ENCODE measurements at places on chromosomes 11 and 22.
A peak's percentile ranks its signal among the peaks of the same experiment; 100 is the strongest.

DNA sequence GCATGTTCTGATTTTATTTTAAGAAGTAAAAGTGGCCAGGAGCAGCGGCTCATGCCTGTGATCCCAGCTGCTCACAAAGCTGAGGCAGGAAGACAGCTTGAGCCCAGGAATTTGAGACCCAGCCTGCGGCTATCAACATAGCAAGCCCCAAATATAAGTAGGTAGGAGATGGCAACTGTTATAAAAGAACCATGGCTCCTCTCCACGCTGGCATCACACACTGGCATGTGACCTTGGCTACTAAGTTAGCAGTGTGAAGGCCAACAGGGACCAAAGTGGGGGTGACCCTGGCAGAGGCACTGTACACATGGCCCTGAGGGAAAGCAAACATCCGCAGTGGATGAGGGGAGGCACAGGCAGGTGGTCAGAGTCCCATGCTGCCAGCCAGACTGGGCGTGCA is 33.0 kb downstream of the TPST2 start:
- DNase-seq, result no peak

GRCh38 chr11:69638941-69639681 is 1.8 kb upstream of the CCND1 start:
- DNase-seq, result peak; percentile 83

DNA sequence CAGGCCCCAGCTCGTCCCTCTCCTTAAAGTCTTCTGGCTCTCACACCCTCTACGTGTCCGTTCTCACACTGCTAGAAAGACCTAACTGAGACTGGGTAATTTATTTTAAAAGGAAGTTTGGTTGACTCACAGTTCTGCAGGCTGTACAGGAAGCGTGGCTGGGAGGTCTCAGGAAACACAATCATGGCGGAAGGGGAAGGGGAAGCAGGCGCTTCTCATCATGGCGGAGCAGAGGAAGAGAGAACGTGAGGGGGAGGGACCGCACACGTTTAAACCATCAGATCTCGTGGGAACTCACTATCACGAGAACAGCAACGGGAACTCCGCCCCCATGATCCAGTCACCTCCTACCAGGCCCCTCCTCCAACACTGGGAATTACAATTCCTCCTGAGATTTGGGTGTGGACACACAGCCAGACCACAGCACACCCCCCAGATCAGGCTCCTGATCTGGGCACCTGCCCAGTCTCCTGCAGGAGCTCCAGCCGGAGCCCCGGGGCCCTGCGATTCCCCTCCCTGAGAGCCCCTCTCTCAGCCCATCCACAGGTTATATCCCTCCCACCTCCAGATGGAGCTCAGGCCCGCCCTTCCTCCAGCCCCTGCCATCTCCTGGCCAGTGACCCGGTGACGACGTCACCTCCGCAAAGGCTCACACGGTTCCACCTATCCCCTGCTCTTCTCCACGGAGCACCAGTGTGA is 170.2 kb downstream of the BRD1 start:
- peak; percentile 72 for DNase-seq

- DNase-seq, result no peak
Measured at GRCh38 chr11:129960216-129961214, 42.1 kb downstream of the PRDM10 start.

GRCh38 chr11:16612566-16613261 is 125.7 kb upstream of the C11orf58 start:
- DNase-seq, result no peak

DNA sequence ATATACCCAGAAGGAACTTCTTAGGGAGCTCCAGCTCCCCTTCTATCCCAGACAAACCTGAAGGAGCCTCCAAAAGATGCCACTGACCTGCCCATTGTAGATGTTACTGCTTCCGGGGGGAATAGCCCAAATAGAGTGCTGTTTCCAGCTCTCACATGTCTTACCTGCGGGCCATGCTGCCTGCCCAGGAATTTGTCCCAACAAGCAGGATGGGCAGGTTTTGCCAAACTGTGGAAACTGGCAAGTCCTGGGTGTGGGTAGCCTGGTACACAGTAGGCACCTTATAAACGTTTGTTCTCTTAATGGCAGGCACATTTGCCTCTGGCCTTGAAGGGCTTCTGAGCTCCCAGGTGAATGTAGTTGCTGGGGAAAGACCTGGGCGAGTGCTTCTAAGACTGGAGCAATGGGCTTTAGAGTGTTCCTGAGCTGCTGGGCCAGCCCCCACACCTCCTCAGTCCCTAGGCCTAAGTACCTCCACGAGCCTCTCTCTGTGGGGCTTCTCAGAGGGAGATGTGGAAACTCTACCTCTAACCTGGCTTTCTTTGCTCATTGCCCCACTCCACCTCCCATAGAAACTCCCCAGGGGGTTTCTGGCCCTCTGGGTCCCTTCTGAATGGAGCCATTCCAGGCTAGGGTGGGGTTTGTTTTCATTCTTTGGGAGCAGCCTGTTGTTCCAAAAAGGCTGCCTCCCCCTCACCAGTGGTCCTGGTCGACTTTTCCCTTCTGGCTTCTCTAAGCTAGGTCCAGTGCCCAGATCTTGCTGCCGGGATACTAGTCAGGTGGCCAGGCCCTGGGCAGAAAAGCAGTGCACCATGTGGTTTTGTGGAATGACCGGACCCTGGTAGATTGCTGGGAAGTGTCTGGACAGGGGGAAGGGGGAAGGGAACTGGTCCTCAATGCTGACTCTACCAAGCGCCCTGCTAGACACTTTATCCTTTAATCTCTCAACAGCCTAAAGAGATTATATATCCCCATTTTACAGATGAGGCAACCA is 37.2 kb downstream of the LIMK2 start:
- DNase-seq, result no peak

DNA sequence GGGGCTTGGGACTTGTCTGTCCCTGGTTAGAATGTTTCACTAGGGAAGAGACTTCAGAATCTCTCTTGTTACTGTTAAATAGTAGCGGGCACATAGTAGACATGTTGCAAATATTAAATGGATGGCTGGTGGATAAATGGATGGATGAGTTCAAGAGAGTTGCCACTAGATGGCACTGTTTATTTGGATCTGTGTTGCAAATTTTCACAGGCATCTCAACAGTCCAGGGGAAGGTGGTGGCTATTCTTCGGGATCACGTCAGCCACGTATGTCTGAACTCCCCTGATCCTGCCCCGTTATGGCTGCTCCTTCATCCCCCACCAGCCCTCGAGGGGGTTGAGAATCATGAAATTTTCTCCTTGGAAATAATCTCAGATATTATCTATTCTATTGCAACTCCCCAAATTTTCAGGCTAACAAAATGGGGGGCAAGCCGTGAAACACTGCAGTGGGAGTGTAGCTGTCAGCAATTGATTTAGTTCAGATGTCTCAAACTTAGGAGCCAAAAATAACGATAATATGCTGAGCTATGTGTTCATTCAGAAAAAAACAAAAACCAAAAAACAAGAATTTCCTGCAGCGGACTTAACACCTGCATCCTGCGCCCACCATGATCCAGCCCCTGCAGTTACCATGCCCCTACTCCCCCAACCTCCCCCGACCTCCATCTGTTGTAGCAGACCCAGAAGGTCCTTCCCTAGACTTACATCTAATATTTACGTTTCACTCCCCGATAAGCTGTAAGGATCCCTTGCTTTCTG is 29.1 kb upstream of the BIRC3 start:
- DNase-seq, result peak; percentile 71

DNA sequence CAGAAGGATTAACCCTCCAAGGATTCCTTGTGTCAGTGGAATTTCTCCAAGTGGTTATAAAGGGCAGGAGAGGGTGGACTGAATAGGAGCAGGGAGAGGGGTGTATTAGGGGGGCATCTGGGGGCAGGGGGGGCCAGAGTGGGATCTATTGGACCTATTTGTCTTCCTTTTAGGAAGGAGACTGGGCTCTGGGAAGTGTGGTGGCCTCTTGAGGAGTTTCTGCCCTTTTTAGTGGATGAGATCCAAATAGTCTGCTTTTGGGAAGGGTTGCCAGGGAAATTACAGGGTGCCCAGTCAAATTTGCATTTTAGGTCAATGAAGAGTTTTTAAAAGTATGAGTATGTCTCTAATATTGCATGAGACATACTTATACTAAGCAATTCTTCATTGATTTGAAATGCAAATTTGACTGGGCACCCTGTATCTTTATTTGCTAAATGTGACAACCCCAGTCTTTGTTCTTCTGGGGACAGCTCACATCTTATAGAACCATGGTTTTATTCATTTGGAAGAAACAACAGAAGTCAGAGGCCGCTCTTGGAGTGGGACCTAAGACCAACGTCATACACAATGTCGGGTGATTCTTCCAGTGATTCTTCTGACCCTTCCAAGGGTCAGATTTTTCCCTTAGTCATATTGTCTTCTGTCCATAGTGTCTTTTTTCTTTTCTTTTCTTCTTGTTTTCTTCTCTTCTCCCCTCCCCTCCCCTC is 429 bp upstream of the SLC22A6 start:
- DNase-seq, result no peak

GRCh38 chr11:64833198-64833502 is 11.3 kb downstream of the CDC42BPG start:
- DNase-seq, result no peak

DNA sequence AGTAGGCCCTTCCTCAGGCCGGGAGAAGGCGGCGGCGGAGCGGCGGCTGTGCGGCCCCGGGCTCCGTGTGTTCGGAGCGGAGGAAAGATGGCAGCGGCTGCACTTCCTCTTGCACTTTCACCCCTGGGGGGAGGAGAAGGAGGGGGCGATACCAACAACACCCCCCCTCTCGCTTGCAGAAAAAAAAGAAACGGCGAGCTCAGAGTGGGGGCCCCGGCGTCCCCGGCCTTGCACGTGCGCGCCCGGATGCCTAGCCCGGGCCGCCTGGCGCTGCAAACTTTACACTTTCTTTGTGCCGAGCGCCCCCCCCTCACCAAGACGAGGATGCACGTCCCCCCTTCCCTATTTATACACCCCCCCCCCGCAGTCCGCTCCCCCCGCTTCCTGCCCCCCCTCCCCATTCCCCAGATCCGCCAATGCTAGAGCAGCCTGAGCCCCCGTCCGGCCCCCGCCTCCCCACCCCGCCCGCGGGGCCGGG is at the start of gene PATZ1:
PATZ1 (minus strand) TSS at position 92 of the 478 bp plus-strand sequence. CDS start 744 bp downstream, outside the sequence.
- peak; percentile 79 for DNase-seq

DNA sequence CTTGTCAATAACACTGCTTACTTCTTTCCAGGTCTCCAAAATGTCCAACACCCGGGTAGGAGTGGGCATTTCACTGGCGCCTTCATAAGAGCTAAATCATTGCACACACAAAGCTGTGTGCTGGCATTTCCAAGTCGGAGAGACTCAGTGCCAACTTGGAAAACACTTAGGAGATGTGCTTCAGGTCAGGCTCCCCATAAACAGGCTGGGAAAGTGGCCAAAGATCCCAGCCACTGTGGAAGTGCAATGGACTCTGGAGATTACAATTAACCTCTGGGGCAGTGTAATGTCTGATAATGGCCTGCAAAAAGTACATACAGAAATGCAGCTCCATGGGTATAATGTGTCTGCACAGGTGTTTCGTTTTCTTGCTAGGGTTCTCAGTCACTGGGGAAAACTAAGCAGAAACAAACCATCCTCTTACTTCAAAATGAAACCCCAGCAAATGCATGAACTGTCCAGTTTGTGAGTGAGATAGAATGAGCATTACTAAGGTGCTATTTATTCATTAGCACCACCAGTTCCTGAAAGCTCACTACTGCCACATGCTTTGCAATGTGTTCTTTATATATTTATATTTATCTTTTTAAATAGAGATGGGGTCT is 79.0 kb downstream of the ABTB2 start:
- DNase-seq, result no peak

DNA sequence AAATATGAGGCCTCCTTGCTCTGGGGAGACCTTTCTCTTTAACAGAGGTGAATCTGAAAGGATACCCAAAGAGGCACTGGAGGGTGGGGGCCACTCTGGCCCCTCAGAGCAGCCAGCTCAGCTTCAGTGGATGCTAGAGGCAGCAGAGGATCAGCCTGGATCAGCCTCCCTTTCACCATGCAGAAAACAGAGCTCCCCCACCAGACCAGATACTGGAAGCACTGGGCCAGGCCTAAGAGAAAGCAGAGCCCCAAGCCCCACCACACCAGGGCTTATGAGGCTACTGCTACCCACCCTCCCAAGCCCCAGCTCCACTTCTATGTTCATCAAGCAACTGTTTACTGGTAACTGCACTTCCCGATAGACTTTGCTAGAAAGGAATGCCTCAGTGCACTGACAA is 4.0 kb upstream of the SLC43A3 start:
- no peak for DNase-seq

GRCh38 chr11:134662629-134663360 is 250.8 kb upstream of the B3GAT1 start:
- no peak for DNase-seq

GRCh38 chr22:40430991-40431390 is 60.6 kb downstream of the SGSM3 start:
- DNase-seq, result no peak

- DNase-seq, result peak; percentile 44
Measured at GRCh38 chr11:1230456-1231395, 7.9 kb downstream of the MUC5B start.

GRCh38 chr11:6258141-6258540 is 1.5 kb upstream of the CCKBR start:
- DNase-seq, result no peak

DNA sequence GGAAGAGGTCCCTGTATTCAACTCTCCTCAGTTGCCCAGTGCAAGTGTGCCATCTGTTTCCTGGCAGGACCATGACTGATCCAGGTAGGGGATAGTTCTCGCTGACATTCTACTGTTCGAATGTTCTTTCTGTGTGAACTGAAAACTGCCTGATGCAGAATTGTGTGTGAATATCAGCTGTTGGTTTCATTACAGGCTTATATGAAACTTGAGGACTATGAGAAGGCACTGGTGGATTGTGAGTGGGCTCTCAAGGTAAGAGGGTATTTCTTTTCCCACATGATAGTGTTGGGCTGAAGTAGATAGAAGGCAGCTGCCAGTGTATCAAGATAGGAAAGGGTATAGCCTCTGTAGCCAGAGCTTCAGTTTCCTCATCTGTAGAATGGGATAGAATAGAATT is 15.3 kb downstream of the TTC12 start:
- DNase-seq, result no peak

DNA sequence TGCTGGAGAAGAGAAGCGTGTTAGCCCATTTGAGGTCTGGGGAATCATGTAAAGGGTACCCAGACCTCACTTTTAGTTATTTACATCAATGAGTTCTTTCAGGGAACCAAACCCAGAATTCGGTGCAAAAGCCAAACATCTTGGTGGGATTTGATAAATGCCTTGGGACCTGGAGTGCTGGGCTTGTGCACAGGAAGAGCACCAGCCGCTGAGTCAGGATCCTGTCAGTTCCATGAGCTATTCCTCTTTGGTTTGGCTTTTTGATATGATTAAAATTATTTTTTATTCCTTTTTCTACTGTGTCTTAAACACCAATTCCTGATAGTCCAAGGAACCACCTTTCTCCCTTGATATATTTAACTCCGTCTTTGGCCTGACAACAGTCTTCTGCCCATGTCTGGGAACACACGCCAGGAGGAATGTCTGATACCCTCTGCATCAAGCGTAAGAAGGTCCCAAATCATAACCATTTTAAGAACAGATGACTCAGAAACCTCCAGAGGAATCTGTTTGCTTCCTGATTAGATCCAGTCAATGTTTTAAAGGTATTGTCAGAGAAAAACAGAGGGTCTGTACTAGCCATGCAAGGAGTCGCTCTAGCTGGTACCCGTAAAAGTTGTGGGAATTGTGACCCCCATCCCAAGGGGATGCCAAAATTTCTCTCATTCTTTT is 65.2 kb downstream of the ALX4 start:
- no peak for DNase-seq

Measured in RPMI8226 (cell line).